ENCODE measurements at places on chromosomes 12 and 14. TPM values are rescaled to one million over a fixed set of nuclear protein-coding genes. Genes with fewer than 3 reads are reported as not detected.

GRCh38 chr12:90244232-90244631, 535.6 kb upstream of the ATP2B1 start:
- H3K36me3 ChIP-seq, result no peaks in the 10 kb centered on the region
- no peak overlapping the region for H3K4me3 ChIP-seq
- no peaks in the 10 kb centered on the region for H3K4me1 ChIP-seq
- no peak for DNase-seq
- no peaks in the 10 kb centered on the region for H3K27me3 ChIP-seq
- H3K27ac ChIP-seq, result no peak overlapping the region

DNA sequence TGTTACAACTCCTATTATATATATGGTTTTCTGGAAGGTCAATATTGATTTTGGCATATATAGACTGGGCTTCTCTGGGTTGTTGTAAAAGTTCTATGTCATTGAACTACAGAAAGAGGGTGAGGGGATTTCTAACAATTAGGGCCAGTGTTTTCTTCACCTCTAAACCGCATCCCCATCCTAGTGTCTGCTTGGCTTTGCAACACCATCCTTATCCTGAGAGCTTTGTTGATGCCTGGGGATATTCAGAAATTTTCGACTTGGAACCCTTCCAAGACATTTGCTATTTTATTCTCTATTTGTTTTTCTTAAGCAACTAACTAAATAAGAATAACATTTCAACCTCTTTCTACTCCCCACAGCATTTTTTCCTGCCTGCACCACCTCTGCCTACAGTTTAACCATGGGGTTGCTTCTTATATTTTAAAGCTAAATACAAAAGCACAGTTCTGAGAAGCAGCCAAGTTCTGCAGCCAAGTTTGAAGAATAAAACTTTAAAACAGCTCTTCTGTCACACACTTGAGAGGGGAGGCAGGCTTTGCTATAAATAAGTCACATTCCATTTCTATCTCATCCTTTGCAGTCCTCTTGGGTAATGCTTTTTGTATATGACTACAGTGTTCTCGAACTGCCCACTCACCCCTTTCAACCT, 53.4 kb downstream of the RGS6 start:
- no peak for DNase-seq
- H3K27me3 ChIP-seq, result no peaks in the 10 kb centered on the region
- H3K27ac ChIP-seq, result no peak overlapping the region
- H3K4me1 ChIP-seq, result no peaks in the 10 kb centered on the region
- H3K4me3 ChIP-seq, result no peak overlapping the region

- H3K36me3 ChIP-seq, result peaks cover 50% of the 10 kb centered on the region
- H3K27me3 ChIP-seq, result no peaks in the 10 kb centered on the region
- no peak for DNase-seq
- H3K4me1 ChIP-seq, result no peaks in the 10 kb centered on the region
- H3K27ac ChIP-seq, result no peak overlapping the region
These were observed 13.0 kb downstream of the KANSL2 start for GRCh38 chr12:48668996-48669395.

GRCh38 chr12:119592232-119592631, 1.3 kb upstream of the TMEM233 start:
- H3K36me3 ChIP-seq, result no peaks in the 10 kb centered on the region
- DNase-seq, result no peak
- H3K27ac ChIP-seq, result no peak overlapping the region
- no peaks in the 10 kb centered on the region for H3K4me1 ChIP-seq
- no peak overlapping the region for H3K4me3 ChIP-seq

DNA sequence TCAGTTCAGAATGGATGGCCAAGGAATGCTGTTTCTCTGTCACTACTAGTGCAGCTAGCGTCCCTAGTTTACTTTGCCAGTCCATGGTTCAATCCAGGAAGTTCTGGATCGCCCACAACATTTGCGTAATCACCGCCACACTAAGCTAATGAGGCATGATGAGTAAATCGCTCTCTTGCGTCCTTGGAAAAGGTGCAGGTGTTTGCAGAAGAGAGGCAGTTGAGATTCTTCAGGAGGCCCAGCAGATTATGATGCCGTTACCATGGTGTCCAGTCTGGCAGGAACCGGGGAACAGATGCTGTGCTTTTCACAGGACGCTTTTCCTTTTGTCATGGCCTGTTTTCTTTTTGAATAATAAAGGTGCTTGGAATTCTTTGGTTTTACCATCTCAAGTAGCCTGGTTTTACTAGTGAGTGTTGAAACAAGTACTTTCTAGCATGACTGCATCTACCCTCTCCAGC, 9.0 kb downstream of the TPH2 start:
- no peak for DNase-seq
- H3K27me3 ChIP-seq, result peaks cover 4% of the 10 kb centered on the region
- H3K36me3 ChIP-seq, result no peaks in the 10 kb centered on the region
- no peaks in the 10 kb centered on the region for H3K4me1 ChIP-seq

- no peak for DNase-seq
- H3K27ac ChIP-seq, result no peak overlapping the region
- H3K36me3 ChIP-seq, result no peaks in the 10 kb centered on the region
- H3K4me3 ChIP-seq, result no peak overlapping the region
These were observed 18.1 kb downstream of the JAG2 start for GRCh38 chr14:105150368-105151083.

- H3K27ac ChIP-seq, result no peak overlapping the region
- H3K4me3 ChIP-seq, result peak overlapping the region; percentile 7
- DNase-seq, result no peak
- no peaks in the 10 kb centered on the region for H3K27me3 ChIP-seq
These were observed 2.2 kb upstream of the PPTC7 start for GRCh38 chr12:110585231-110585799.

GRCh38 chr12:14910090-14910915, 24.6 kb upstream of the MGP start:
- H3K4me1 ChIP-seq, result no peaks in the 10 kb centered on the region
- H3K4me3 ChIP-seq, result no peak overlapping the region
- no peak overlapping the region for H3K27ac ChIP-seq

DNA sequence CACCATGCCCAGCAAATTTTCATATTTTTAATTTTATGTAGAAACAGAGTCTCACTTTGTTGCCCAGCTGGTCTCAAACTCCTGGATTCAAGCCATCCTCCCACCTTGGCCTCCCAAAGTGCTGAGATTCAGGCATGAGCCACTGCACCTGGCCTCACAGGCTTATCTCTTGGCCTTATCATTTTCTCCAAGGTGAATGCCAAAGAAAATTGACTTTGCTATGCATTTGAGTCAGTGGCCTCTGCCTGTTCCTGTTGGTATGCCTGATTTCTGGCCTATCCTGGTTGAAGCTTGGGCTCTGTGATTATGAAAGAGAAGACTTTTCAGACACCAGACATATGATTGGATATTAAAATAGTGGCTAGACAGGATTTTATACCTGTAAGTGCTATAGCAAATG, 34.2 kb downstream of the MANSC1 start:
- H3K4me1 ChIP-seq, result no peaks in the 10 kb centered on the region
- DNase-seq, result no peak
- H3K4me3 ChIP-seq, result no peak overlapping the region
- H3K36me3 ChIP-seq, result no peaks in the 10 kb centered on the region

DNA sequence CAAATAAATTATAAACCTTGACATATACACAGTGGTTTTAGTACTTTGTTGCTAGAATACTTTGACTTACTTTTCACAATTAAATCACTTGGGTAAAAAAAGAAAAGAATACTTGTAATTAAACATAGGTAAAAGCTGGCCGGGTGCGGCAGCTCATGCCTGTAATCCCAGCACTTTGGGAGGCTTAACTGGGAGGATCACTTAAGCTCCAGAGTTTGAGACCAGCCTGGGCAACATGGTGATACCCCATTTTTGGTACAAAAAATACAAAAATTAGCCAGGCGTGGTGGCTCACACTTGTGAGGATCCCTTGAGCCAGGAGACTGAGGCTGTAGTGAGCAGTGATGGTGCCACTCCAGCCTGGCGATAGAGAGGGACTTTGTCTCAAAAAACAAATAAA, 7.8 kb downstream of the STX2 start:
- no peak overlapping the region for H3K4me3 ChIP-seq
- H3K27me3 ChIP-seq, result no peaks in the 10 kb centered on the region
- H3K27ac ChIP-seq, result no peak overlapping the region

- H3K27me3 ChIP-seq, result no peaks in the 10 kb centered on the region
- no peak overlapping the region for H3K4me3 ChIP-seq
- no peaks in the 10 kb centered on the region for H3K36me3 ChIP-seq
- no peak for DNase-seq
- H3K27ac ChIP-seq, result no peak overlapping the region
These were observed 48.8 kb upstream of the VRK1 start for GRCh38 chr14:96748362-96748761.

- no peaks in the 10 kb centered on the region for H3K4me1 ChIP-seq
- no peaks in the 10 kb centered on the region for H3K27me3 ChIP-seq
- H3K4me3 ChIP-seq, result no peak overlapping the region
- no peak overlapping the region for H3K27ac ChIP-seq
- DNase-seq, result no peak
- no peaks in the 10 kb centered on the region for H3K36me3 ChIP-seq
These were observed 127.4 kb downstream of the KTN1 start for GRCh38 chr14:55707365-55707804.

DNA sequence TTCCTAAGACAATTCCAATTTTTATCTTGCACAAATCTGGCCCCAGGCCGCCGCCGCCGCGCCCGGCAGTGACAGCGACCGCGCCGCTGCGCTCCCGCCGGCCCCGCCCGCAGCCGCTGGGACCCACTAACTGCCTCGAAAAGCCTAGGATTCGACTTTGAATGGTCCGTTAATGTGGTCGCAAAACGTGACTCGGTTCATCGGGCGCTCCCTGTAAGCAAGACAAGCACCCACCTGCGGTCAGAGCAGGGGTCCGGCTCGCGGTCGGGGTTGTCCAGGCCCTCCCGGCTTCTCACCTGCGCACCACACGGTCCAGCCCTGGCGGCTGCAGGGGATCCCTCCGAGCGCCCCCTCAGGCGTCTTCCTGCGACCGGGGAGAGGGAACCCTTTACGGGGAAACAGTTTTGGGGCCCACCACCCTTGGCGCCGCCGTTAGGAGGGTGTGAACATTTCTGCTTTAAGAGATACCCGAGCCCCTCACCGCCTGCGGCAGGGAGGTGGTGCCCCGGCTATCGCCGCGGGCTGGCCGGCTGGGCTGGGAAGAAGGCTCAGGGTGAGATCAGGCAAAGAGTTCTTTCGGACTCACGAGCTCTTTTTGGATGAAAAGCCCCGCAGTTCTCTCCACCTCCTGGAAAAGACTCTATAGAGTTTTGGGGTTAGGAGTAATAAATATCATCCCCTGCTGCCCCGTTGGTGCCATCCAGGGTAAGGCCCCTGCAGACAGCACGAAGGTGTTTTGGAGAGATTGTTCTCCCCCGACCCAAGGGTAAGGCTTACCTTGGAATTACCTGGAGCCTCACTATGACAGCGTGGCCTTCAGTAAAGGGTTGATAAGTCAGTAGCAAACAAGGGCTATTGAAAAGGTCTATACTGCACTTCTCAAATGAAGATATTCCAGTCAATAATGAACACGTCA, 13.6 kb upstream of the FOXJ2 start:
- no peak overlapping the region for H3K27ac ChIP-seq
- peaks cover 10% of the 10 kb centered on the region for H3K27me3 ChIP-seq
- H3K36me3 ChIP-seq, result no peaks in the 10 kb centered on the region
- peak overlapping the region; percentile 53 for H3K4me3 ChIP-seq
- no peaks in the 10 kb centered on the region for H3K4me1 ChIP-seq

GRCh38 chr12:75602106-75602505, 90.7 kb upstream of the KRR1 start:
- H3K27ac ChIP-seq, result no peak overlapping the region
- no peaks in the 10 kb centered on the region for H3K36me3 ChIP-seq
- no peaks in the 10 kb centered on the region for H3K4me1 ChIP-seq
- no peak overlapping the region for H3K4me3 ChIP-seq

DNA sequence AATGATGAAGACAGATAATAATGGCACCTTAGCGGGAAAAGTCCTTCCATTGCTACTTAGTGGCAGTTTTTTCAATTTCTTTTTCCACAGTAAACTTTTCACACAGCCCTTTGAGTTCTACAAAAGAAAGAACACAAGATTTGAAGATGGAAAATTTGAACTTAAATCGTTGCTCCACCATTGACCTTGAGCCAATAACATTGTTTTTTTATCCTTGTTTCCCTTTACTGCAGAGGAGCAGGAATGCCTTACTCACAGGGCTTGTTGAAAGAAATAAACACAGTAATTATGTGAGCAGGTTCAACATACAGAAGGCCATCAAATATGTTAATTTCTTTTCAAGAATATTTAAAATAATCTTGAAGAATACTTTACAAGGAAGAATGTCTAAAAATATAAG, 181.5 kb upstream of the KRR1 start:
- no peak overlapping the region for H3K27ac ChIP-seq
- no peak overlapping the region for H3K4me3 ChIP-seq
- H3K4me1 ChIP-seq, result no peaks in the 10 kb centered on the region
- H3K36me3 ChIP-seq, result no peaks in the 10 kb centered on the region

DNA sequence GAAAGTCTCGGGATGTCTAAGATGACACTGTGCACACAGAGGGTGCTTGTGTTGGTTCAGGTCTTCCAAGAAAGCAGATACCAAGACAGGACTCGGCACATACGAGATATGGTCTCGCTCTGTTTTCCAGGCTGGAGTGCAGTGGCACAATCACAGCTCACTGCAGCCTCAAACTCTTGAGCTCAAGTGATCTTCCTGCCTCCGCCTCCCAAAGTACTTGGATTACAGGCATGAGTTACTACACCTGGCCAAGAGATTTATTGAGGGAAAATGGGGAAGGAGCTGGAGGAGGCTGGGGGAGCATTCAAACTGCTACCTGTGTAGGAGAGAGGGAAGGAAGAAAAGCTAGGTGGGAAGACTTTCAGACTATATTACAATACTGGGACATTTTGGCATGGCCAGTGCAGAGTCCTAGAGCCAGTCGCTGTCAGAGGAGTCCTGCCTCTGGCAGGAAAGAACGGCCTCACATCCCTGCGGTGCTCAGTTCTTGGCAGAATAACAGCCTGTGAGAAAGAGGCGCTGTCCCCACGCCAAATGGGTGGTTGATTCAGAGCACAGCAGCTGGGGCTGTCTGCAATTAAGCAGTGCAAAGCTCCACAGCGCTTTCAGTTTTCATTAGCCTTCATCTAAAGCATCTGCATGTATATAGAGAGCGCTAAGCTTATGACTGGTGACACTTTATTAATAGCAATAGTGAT, 18.3 kb downstream of the SLC17A8 start:
- no peaks in the 10 kb centered on the region for H3K36me3 ChIP-seq
- H3K4me1 ChIP-seq, result no peaks in the 10 kb centered on the region
- H3K4me3 ChIP-seq, result no peak overlapping the region
- no peak overlapping the region for H3K27ac ChIP-seq
- no peak for DNase-seq
- no peaks in the 10 kb centered on the region for H3K27me3 ChIP-seq

DNA sequence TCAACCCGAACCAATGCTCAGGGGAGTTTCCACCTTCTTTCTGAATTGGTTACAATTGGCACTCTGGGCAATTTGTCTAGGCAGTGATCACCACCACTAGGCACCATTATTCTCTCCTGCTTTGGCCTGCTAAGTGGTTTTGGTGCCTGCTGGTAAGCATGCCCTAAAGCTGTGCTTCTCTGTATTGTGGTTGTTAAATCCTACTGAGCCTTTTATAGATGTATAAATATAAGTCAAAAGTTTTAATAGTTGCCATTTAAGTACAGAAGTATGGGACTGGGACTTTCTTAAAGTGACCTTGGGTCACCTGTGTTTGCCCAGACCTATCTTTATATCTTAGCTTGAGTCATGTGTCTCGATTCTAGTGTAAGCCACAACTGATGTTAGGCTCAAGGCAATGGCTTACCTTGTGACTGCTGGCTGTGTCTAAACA, 475.9 kb downstream of the SLC16A7 start:
- no peak overlapping the region for H3K4me3 ChIP-seq
- H3K27ac ChIP-seq, result no peak overlapping the region
- no peaks in the 10 kb centered on the region for H3K36me3 ChIP-seq
- H3K27me3 ChIP-seq, result no peaks in the 10 kb centered on the region
- no peak for DNase-seq

The PRIMA1 gene
- not detected for total RNA-seq

The TCP11L2 gene
- 11.8 TPM for total RNA-seq

The SERPINA3 gene
- total RNA-seq, result not detected

The OR10A7 gene
- not detected for total RNA-seq

The KRT85 gene
- not detected for total RNA-seq

The ABCD4 gene
- 40.5 TPM for total RNA-seq

The ALDH2 gene
- total RNA-seq, result 1.4 TPM

The LRP1-AS gene
- not detected for total RNA-seq

The MYH6 gene
- total RNA-seq, result not detected

All from CD8-positive, alpha-beta memory T cell (primary cell).